ENCODE measurements at places on chromosomes 16 and 17.

DNA sequence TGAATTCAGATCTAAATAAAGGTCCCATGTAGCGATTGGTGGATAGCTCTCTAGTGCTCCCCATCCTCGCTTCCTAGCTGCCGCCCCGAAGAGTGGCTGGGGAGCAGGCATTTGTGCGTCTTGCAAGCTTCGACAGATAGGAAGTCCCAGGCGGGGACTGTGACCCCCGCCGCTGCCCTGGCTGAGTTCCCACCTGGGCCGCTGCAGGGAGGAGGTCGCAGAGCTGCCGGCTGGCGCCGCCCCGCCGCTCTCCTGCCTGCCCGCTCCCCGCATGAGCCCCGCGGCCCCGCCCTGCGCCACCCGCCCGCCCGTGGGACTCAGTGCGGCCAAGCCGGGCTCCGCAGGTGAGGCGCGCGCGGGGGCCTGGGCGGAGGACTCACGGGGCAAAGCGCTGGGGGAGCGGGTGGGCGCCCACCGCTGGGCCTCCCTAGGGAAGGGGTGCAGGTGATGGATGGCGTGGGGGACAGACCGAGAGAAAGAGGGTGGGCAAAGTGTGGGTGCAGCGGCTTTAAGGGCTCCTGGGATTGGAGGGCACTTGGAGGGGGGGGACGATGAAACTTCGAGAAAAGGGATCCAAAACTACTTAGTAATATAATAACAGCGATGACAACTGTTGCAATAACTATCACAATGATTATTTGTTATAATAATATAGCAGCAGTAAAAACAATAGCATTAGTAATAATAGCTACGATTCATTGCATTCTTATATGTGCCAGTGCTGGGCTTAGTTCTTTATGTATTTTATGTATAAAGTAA is at the start of gene OTOA:
TSS of gene OTOA (plus strand) at position 80 of the 759 bp plus-strand sequence. CDS start 14,547 bp downstream, outside the sequence.
- DNase-seq, result no peak

DNA sequence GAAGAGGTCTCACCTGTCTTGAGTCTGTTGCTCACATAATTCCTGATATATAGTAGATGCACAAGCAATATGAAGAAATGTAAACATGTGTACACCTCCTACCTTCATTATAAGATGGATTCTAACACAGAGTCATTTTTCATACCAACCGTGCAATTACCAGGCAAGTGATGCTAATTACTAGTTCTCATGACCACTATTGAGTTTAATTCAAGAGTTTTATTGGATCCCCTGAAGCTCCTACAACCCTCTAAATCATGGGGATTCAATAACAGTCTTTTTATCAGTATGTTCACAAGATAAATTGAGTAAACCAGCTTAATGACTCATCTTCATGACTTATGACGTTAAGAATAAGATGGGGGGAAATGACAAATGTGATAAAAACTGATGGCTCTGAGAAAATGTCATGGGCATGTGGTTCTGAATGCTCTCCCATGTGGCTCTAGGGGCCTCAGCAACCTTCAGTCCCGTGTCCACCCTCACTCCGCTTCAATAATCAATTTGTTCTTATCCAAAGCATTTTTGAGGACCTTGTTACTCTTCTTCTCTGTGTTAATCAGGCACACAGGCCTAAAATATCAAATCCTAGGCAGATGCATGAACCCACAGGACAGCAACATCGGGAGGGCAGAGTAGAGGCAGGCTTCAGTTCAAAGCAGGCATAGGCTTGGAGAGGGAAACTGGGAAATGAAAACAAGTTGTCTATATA is 42.8 kb downstream of the PRAC1 start:
- no peak for DNase-seq

DNA sequence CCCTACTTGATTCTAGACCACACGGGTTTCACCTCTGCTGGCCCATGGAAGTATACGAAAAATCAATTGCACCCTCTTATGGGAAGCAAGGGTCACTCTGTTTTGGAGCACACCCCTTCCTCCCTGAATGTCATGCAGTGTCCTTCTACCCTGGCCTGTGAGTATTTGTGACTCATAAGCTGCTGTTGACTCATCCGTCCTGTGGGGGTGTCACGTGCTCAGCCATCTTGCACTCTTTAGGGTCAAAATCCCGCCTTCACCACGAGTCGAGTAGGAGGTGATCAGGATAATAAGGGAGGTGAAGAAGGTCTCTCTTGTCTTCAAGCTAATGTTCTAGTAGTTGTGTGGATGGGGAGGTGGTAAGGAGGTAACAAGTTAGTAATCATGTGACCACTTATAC is 341.0 kb upstream of the EEF2KMT start:
- DNase-seq, result no peak

- DNase-seq, result no peak
Observed at GRCh38 chr17:6853764-6854442, 22.4 kb upstream of the TEKT1 start.

DNA sequence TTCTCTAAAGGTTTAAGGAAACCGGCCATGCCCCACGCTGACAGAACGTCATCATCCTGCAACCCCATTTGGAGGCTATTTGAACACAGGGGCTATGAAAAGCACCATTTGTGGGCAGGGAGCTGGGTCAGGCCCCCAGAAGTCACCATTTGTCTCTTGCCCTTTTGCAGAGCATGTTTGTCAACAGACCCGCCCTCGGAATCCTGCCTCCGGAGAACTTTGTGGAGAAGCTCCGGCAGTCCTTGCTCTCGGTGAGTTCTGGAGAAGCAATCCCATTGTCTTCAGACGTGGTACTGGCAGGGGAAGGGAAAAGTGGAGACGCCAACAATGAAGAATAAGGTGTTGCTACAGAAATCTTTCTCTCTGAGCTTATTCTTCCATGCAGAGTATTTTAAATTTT is 33.5 kb downstream of the TMEM186 start:
- DNase-seq, result no peak

DNA sequence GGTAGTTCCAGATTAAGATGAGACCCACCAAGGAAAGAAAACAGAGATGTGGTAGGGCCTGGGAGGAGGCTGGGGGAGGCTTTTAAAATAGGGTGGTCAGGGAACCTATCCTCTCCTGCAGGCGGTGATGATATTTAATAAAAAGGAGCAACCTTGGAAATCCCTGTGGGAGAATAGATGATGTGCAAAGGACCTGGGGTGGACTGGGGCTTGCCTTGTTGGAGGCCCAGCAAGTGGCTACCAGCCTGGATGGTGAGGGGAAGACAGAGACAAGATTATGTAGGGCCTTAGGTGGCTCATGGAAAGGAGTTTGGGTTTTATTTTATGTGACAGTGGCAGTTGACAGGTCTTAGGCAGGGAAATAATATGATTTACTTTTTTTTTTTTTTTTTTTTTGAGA is 1.8 kb downstream of the POLR3E start:
- DNase-seq, result no peak

DNA sequence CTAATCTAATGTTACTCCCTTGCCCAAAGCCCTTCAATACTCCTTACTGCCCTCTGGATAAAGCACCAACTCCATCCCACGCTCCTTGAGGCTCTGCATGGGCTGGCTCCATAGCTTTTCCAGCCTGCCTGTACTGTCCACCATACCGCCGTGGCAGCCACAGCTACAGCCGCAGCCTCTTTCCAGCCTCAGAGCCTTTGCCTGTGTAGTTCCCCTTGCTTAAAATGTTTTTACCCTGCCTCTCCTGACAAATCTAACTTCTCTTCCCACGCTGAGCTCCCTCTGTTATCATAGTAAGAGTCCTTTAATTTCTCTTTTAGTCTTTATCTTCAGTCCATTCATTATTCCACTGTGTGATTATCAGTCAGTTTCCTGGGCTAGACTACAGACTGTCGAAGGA is 22.0 kb downstream of the TEX14 start:
- DNase-seq, result no peak
